Activated CD8-positive, alpha-beta memory T cell treated with anti-CD3 and anti-CD28 coated beads, Interleukin-2, amount 50 U/mL, for 4 hours (primary cell): ENCODE measurements at places on chromosomes 11 and 22.

GRCh38 chr22:46572911-46573780, 35.7 kb upstream of the CELSR1 start:
- peak; percentile 11 for DNase-seq

GRCh38 chr22:19040391-19040861, 81.8 kb downstream of the DGCR2 start:
- DNase-seq = no peak

DNA sequence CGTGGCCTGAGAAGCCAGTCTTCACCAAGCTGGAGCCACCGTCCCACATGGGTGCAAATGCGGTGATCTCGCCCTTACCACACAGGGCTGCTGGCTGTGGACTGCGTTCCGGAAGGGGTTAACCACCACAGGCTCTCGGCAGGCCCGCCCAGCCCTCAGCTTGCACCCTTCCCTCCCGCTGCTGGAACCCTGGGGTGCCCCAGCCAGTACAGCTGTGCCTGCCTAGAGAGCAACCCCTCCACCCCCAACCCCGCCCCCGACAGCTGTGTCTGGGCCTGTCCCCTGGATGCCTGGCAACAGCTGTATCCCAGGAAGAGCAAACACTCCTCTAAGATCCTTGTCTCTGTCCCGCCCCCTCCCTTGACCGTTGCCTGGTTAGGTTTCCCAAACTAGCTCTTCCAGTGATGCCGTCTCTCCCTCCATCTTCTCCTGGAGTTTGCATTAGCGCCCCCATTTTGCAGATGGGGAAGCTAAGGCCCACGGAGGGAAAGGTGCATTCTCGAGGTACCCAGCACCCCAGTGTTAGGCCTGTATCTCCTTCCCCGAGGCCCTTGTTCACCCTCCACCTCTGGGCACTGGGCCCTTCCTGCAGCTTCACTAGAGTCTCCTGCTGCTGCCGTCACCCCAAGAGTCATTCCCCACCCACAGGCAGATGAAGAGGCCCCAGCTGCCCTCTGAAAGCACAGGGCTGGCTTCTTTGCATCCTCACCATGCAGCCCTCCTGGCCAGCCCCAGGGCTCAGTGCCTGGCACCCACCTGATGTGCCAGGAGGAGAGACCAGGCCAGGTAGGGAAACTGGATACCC, 12.6 kb upstream of the COX8A start:
- no peak for DNase-seq

GRCh38 chr22:20298803-20299745, 20.8 kb downstream of the DGCR6L start:
- DNase-seq = peak; percentile 93

DNA sequence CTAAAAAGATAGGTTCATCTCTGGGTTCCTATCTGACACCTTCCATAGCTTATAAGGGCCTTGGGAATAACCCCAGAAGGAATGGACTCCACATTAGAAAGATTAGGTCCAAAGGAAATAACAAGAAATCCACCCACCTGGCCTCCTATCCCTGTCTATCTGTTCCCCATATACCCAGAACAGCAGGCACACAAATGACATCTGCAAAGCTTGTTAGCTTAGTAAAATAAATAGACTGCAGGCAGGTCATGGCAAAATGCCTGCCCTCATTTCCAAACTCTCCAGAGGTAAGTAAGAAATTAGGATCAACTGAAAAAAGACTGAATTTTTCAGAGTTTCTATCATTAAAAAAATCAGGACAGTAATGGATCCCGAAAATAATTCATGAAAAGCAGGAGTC, 489.5 kb downstream of the DLG2 start:
- no peak for DNase-seq

DNA sequence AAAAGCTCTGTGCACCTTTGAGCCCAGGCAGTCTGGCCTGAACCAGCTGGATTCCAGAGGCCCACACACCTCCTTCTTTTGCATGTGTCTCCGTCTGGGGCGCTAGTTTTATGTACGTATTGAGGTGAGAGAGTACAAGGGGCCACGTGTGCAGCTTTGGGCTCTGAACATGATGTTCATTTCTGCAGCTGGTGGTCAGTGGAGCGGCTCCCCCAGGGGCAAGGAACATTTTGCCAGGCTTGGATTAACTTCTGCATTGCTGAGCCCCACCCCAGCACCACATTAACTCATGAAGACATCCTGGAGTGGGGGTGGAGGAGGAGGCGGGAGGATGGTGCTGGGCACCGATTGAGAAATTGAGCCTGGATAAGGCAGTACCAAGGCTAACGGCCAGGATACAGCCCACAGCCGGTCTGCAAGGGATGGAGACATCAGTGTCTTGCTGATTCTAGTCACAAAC, 13.8 kb downstream of the USP2 start:
- DNase-seq = no peak

GRCh38 chr22:19075404-19075803, 46.8 kb downstream of the DGCR2 start:
- DNase-seq = no peak

GRCh38 chr11:6327806-6328205, 7.5 kb upstream of the CAVIN3 start:
- DNase-seq = no peak

DNA sequence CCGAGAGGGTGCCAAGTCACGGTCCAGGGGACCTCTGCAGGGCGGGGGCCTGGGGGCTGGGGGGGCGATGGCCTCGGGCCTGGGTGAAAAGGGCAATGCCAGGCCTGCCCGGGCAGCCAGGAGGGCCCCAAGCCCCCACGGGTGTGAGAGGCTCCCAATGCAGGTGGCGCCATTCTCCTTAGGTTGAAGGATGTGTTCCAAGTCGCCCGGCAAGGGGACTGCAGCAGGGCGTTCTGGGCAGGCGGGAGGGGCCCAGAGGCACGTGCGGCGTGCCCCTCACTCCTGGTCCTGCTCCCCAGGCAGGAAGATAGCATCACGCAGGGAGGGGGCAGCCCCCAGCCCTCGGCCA, 730 bp upstream of the TNNI2 start:
- no peak for DNase-seq

GRCh38 chr22:21041937-21042336, 3.8 kb upstream of the LRRC74B start:
- DNase-seq = no peak

GRCh38 chr22:35601743-35602615, 15.2 kb downstream of the MB start:
- no peak for DNase-seq

GRCh38 chr11:116192509-116193210, 580.1 kb downstream of the BUD13 start:
- no peak for DNase-seq

- DNase-seq = no peak
Measured at GRCh38 chr11:10770626-10771254, 19.7 kb downstream of the CTR9 start.

- no peak for DNase-seq
Measured at GRCh38 chr11:62553839-62554361, 7.3 kb upstream of the AHNAK start.

DNA sequence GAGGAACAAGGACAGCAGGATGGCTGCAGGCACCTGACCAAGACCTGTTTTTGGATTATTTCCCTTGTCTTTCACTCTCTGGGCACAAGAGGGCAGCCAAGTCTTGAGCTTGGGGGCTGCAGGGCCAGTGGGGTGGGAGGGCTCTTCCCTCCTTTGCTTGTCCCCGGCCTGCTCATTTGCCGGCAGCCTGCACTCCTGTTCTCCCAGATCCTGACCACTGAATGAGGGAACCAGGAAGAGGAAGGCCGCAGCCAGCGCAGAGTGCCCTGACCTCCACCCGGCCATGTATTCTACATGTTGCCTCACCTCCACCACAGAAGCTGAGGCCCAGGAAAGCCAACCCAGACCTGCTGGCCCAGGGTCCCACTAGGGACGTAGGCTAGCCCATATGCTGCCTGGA, 15.5 kb upstream of the NNMT start:
- DNase-seq = no peak

- no peak for DNase-seq
Measured at GRCh38 chr11:134667505-134667904, 255.5 kb upstream of the B3GAT1 start.

- no peak for DNase-seq
Measured at GRCh38 chr22:17777717-17778044, 3.4 kb upstream of the BID start.

GRCh38 chr22:44118645-44119315, 61.9 kb upstream of the PARVG start:
- DNase-seq = no peak

- DNase-seq = no peak
Measured at GRCh38 chr11:68983801-68984200, 3.0 kb upstream of the MRGPRD start.

- DNase-seq = no peak
Measured at GRCh38 chr22:43532301-43533155, 120.7 kb downstream of the MPPED1 start.

DNA sequence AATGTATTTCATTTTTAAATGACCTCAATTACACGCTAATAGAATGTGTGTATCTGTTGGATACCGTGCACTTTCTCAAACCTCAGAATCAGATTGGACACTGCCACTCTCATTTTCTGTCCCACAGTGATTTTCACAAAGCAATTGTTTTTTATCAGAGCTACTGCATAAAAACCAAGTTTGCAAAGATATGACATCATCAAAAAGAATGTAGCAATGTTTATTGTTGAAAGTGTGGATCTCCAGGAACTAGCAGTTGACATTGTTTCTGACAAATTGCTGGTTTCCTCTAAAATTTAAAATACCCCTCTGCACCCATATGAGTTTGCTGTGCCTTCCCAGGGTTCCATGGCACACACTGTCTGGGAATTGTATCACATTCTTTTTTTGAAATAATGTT, 362.7 kb upstream of the DDI1 start:
- DNase-seq = no peak

DNA sequence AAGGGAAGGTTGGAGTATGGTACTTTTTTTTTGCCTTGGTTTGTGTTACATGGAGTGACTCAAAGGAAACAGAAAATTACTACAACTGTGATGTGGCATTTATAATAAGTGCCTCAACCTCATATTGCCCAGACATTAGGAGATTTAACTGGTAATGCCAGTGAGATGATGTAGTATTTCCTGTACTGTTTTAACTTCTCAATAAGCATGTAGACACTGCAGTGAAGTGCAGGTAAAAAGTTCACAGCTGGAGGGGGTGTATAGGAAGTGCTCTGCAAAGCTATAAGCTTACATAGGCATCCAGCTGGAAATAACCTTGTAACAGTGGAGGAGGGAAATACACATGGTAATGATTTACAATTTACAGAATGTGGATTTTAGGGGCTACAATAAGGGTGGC, 138.2 kb upstream of the MTMR2 start:
- peak; percentile 28 for DNase-seq

DNA sequence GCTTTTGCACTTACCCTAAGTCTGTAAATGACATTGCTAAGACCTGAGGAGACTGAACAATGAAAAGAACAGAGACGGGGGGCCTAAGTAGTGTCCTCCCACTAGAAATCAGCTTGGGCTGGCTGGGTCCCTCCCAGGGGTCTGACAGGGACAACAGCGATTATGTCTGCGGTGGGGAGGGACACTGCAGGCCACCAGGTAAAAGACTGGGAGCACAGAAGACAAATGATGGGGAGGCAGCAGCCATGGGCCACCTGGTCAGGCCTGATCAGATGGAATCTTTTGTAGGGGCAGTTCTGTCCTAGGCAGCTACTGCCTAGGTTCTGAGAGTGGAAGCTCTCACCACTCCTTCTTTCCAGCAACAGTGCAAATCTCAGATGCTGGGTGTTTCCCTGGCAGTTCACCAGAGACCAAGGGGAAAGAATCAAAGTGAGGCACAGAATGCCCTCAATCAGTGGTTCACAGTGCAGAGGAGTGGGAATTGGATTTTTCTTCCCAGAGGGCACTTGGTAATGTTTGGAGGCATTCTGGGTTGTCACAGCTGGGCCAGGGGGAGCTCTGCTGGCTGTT, 59.1 kb upstream of the GNAZ start:
- no peak for DNase-seq

- no peak for DNase-seq
Measured at GRCh38 chr22:46617207-46617985, 2.8 kb upstream of the GRAMD4 start.

GRCh38 chr11:107564877-107565218, 687 bp downstream of the ALKBH8 start:
- no peak for DNase-seq

DNA sequence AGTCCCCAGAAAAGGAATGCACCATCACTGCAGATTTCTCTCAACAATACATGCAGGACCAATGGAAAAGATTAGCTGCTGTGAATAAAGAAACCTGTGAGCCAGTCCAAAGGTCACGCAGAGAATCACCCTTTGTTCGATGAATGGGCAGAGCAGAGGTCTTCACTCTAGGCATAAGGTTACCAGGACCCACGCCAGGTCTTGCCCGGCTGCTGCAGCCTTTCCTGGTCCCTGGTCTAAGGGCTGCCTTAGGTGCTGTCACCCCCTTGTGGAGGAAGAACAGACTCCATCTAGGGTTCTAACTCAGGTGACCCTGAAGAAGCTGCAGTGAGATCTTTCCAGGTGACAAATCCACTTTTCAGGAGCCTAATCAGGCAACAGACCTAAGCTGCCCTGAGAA, 29.0 kb upstream of the NAP1L4 start:
- DNase-seq = no peak

- no peak for DNase-seq
Measured at GRCh38 chr11:118267486-118267885, 3.4 kb upstream of the MPZL2 start.

GRCh38 chr11:108498816-108499408, 728 bp upstream of the POGLUT3 start:
- DNase-seq = peak; percentile 14

GRCh38 chr11:926341-926916, 759 bp downstream of the AP2A2 start:
- DNase-seq = no peak

DNA sequence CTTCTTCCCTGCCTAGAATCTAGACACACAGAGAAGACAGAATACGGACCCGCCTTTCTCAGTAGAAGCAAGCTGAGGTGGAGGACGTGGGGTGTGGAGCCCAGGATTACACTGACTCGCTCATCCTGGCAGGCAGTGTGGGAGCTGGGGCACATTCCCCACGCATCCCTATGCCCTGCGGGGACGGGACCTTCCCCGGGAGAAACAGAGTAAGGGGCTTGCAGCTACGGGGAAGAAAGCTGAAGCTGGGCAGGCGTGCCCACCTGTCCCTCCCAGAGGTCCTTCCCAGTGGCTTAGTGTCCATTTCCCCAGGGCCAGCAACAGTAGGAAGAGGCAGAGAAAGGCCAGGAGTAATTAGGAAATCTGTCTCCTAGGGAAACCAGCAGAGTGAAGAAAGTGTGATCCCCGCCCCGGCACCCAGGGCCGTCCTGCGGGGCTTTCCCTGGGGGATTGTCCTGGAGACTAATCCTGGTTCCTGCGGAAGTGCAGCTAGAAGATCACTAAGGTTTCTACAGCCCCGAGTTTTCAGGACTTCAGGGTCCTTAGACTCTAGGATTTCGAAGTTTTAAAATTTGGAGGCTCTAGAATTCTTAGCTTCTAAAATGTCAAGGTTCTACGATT, 7.8 kb downstream of the DNAJB13 start:
- no peak for DNase-seq

- no peak for DNase-seq
Measured at GRCh38 chr11:2846056-2846455, 39.5 kb downstream of the CDKN1C start.
